ENCODE measurements at places on chromosomes 5 and 9.

- DNase-seq: no peak
Measured at GRCh38 chr9:17322882-17323864, 188.3 kb downstream of the CNTLN start.

- DNase-seq: no peak
Measured at GRCh38 chr9:5892456-5893133, 1.9 kb downstream of the MLANA start.

DNA sequence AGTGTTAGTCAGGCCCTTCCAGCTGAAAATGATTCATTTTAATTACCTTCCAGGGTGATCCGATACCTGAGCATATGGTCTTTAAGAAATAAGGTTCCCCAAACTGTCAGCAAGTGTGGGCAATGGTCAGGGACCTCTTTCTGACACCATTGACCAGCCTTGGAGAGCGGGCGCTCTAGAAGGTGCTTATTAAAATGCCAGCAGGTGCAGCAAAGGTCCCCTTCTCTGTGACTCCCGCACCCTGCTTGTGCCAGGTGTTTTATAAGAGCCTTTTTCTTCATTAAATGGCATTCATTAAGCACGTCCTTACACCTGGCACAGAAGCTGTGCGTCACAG lies 85.3 kb downstream of the MVB12B start:
- no peak for DNase-seq

- DNase-seq: no peak
Measured at GRCh38 chr9:71928806-71929205, 17.4 kb downstream of the C9orf85 start.

DNA sequence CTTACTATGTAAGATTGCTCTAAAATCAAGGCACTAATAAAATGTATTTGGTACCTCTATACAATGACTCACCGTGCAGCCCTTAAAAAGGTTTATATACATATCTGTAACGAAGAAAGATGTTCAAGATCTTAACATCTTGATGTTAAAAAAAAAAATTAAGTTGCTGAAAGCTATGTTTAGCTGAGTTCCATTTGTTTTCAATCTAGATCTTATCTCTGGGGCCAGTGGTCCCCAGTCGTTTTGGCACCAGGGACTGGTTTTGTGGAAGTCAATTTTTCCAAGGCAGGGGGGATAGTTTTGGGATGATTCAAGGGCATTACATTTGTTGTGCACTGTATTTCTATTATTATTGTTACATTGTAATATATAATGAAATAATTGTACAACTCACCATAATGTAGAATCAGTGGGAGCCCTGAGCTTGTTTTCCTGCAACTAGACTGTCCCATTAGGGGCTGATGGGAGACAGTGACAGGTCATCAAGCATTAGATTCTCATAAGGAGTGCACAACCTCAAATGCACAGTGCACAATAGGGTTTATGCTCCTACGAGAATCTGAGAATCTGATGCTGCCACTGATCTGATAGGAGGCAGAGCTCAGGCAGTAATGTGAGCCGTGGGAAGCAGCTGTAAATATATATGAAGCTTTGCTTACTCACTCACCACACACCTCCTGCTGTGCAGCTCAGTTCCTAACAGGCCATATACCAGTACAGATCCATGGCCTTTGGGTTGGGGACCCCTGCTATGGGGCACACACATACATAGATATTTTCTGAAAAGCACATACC lies 27.6 kb upstream of the TSLP start:
- DNase-seq: peak; percentile 62

GRCh38 chr5:156706631-156707030 lies 143.5 kb upstream of the PPP1R2B start:
- DNase-seq: no peak

DNA sequence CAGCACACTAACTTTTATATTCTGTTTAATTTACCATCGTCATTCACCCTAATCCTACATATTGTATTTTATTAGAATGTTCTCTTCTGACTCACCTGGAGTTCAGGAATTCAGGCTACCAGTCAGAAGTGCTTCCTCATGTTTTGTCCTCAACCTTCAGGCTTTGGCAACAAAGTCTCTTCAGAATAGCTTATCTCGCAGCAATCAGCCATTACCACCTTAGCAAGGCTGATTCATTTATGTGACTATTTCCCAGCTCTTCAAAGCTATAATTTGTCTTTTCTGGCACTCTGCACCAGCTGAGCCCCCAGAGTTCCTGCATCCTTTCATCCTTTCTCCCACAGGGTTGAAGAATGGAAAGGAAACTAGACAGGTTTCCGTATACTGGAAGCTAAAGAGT lies 365.5 kb upstream of the CDH18 start:
- no peak for DNase-seq

- no peak for DNase-seq
Measured at GRCh38 chr5:168749391-168750100, 170.4 kb upstream of the PANK3 start.

DNA sequence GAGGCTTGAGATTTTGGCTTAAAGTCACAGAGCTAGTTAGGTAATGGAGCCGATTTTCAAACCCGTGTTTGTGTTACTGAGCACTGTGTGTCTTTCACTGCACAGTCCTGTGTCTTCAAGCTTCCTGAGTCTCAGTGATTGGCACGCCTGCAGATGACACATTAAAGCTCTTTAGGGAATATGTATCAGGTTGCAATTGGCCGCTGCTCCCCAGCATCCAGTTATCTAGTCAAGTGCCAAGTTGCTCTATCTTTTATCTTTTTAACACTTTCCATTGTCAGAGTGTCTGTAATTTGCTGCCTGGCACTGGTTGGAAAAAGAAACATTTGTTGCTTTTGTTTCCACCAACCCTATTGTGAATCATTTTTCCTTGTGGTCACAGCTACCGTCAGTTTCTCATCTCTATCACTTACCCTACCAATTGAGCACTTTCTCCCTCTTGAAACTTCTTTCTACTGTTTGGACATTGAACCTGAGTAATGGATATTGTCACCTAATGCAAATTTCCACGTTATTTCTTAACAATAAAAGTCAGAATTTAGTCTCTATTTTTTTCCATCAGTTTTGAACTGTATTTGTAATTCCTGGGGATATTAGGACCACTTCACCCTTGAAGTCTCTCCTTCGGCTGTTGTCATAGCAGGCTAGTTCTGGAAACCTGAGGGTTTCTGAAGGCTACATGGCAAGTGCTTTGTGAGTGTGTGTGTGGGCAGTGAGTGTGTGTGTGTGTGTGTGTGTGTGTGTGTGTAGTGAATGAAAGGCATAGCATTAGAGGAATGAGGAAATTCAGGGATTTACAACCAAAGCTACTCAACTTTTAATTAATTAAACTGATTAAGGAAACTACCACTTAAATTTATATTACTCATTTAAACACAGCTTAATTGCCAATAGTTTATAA lies 274.3 kb downstream of the ISL1 start:
- no peak for DNase-seq

DNA sequence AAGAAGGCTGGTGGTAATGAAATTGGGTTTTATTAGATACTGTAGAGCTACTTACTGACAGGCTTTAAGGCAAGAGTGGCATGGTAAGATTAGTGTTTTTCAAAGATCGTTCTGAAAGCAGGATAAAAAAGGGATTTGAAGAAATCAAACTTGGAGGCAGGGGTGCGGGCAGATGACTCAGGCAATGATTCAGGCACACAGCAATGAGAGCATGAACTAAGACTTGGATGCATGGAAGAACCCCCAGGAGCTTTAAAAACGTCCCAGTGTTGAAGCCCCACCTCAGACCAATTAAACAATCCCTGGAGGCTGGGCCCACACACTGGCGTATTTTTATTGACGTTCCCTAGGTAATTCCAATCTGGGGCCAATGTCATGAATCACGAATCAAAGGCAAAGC lies 102.5 kb downstream of the SREK1 start:
- peak; percentile 79 for DNase-seq

GRCh38 chr5:2251298-2251697 lies 368.6 kb upstream of the IRX4 start:
- DNase-seq: no peak

GRCh38 chr9:935348-935965 lies 41.0 kb upstream of the DMRT3 start:
- peak; percentile 16 for DNase-seq

GRCh38 chr5:175856408-175857100 lies 14.8 kb upstream of the CPLX2 start:
- DNase-seq: no peak

DNA sequence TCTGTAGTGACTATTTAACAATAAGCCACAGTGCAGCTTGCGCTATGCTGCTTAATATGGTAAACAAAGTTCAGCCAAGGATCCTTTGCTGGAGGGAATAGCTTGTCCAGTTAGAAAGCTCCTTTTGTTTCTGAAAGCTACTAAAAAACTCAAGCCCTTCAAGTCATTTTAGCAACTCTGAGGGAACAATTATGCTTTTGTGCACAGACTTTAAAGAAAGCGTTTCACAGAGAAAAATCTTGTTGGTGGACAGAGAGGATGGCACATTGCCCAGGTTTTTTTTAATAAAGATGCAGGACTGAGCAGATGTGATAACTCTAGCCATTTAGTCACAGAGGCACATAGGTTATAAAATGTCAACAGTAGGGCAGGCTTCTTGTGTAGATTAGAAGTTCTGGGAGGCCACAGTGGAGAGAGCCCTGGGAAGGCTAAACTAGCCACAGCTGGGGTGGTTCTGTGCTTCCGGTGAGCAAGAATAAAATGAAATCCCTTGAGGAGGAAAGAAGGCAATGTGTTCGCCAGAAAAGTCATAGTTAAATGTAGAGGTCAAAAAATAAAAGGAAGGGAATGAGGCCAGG lies 63.4 kb downstream of the ALDH7A1 start:
- DNase-seq: no peak

- peak; percentile 81 for DNase-seq
Measured at GRCh38 chr9:99752417-99753109, 69.1 kb upstream of the NR4A3 start.

DNA sequence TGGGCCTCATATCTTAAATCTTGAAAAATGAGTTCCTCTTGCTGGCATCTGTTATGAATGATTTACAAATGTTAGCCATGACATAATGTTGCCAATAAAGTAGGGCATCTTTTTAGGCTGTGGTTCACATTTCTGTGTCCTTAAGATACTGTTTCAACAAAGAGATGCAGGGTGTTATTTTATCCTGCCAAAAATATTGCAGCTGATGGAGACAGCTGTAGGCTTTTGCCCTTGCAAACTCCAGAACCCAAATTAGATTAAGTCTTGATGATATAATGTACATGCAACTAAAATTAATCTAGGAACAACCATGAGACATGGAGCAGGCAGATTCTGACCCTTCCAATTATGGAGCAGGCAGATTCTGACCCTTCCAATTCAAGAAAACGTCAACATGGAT lies 228.2 kb upstream of the GRIN3A start:
- DNase-seq: no peak

DNA sequence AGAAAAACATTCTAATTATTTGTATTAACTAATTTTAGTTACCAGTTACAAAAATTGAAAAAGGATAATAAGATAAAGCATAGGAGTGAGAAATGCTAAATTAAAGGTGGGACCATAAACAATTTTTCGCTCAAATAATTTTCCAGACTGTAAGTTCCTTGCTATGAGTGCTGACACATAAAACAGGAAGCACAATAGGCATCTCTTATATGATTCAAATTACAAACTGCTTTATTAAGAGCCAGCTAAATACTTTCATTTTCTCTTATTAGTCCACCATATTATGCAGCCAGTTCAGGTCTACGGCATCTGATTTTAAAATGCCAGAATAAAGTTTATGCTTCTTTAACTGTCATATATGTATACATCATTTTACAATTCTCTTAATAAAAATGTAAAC lies 4.4 kb downstream of the RC3H2 start:
- DNase-seq: peak; percentile 50

- no peak for DNase-seq
Measured at GRCh38 chr5:178421699-178422399, 168.3 kb downstream of the COL23A1 start.

- DNase-seq: no peak
Measured at GRCh38 chr9:90061187-90061586, 456.4 kb downstream of the GADD45G start.

DNA sequence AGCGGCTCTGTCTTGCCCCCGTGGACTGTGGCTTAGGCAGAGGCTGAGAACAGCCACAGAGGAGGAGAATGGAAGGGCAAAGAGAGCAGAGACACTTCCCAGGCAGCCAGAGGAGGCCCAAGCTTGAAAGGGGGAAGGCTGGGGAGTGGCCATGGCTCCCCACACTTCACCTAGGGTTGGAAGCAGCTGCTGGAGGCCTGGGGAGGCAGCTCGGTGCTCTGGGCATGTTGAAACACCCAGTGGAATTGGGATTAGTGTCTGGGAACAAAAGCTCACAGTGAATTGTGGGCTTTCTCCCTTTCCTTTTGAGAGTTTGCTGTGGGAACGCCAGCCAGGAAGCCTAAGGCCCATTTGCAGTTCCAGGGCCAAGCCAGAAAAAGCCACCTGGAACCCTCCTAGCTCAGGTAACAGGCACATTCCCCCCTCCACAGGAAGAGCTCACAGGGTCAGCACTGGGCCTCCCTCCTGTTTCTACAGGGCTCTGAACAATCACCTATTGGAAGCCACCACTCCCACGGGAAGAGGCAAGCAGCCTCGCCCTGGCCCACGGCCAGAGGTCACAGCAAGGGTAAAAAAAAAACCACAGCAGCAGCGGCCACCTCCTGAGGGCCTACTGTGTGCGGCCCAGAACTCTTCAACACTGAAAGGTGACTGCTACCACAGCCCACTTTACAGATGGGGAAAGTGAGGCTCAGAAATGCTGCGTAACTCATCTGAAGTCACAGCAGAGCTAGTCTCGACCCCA lies 20.2 kb downstream of the EEIG1 start:
- DNase-seq: no peak

DNA sequence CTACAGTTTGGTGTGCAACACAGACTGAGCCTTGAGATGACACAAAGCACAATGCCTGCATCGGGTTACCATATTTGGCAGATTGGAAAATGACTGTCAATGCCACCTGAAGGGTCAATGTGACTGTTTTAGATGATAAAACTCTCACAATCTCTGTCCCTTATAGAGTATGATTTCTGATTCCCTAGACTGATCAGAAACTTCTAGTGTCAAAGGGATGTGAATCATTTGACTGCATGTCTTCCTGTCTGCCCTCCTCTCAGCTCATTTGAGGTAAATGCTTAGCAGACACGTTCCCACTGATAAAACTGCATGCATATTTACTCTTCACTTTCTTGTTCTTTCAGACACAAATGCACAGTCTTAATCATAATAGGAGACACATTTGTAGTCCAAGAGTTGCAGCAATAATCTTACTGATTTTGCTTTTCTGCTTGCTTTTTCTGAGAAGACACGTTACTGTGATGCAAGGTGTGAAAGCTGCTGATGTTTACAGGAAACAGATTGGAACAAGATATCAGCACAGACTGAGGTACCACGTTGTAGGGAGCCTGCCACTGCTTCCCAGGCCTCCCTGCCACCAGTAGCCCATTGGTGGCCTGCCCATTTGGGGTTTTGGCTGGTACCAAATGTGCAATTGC lies 77.8 kb downstream of the GCNT4 start:
- no peak for DNase-seq

- DNase-seq: no peak
Measured at GRCh38 chr9:21966140-21966851, 27.9 kb downstream of the CDKN2A start.

- peak; percentile 34 for DNase-seq
Measured at GRCh38 chr9:114880291-114880745, 50.1 kb downstream of the TNFSF8 start.

GRCh38 chr9:120372040-120372439 lies 207.9 kb downstream of the CDK5RAP2 start:
- DNase-seq: no peak

Data from ELR (cell line).